ENCODE measurements at places on chromosomes 5 and 9.
A peak's percentile ranks its signal among the peaks of the same experiment; 100 is the strongest.

- no peak for DNase-seq
Measured at GRCh38 chr5:55634866-55635265, 77.3 kb downstream of the SLC38A9 start.

DNA sequence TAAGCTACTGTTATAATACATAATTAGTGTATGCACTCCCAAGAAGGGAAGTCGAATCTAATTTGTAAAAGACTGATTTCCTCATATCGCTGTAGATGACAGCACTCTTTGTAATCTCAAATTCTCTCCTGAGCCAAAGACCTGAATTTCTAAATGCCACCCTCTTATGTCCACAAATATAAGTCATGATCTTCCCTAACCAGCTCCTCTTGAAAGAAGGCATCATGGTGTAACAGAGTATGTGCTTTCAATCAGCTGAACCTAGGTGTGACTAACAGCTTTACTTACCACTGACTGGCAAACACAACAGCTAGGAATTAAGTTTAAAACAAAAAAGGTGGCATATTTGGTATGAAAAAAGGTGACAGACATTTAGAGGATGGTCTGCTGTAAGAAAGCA is 34.0 kb upstream of the CTNNAL1 start:
- DNase-seq, result no peak

DNA sequence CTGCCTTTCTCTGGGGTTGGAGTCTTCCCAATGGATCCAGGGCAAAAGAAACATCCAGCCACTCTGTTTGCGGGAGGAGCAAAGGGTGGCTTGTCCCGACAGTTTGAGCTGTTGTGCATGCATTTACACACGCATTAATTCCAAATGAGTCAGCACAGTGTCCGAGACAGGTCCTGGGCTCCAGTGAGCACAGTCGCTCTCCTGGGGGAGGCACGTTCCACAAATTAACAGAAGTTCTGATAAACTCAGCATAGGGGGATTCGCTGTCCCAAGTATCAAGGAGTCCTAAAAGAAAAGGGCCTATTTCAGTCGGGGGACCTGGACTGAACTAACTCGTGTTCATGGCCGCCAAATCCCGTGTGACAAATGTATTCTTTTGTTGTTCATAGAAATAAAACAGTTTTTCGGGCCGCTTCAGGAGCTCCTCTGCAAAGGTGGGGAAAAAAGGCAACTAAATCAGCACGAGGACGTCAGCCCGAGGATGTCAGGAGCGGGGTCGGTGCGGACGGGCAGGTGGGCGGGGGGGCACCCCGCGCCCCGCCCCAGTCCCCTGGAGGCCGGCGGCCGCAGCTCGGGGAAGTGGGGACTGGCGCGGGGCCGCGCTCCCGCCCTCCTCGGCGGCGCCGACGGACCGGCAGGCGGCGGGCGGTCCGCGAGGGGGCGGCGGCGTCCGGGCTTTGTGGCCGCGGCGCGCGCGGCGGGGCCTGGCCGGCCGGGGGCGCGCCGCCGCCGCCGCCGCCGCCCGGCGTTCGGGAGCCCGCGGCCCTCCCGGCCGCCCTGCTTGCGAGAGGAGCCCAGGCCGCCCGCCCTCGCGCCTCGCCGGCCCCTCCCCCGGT is at the start of gene MSANTD3:
MSANTD3 (plus strand) TSS at position 614 of the 836 bp plus-strand sequence. CDS start 14,796 bp downstream, outside the sequence.
- peak; percentile 33 for DNase-seq

GRCh38 chr5:90557871-90558270 is 726 bp upstream of the ADGRV1 start:
- no peak for DNase-seq

DNA sequence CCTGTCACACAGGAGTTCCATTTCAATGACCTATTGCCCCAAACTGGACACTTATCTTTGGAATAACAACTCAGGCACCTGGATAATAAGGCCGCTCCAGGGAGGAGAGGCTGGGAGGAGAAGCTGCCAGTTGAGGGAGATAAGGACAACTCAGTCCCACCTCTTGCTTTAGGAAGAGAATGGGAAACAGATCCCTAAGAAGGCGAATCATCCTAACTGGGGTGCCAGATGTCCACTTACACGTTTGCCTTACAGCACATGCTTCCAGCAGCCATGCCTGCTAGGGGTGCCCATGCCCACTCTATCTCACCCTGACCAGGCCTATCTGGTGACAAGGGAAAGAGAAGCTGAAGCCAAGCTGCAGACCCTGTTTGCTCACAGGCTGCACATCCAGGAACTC is 6.5 kb downstream of the HK3 start:
- no peak for DNase-seq

- no peak for DNase-seq
Measured at GRCh38 chr9:95370064-95370463, 52.6 kb upstream of the FANCC start.

GRCh38 chr5:9515436-9515835 is 30.4 kb downstream of the SEMA5A start:
- no peak for DNase-seq

GRCh38 chr9:120950421-120951388 is 24.1 kb upstream of the TRAF1 start:
- no peak for DNase-seq

GRCh38 chr5:16013334-16014065 is 166.1 kb downstream of the MARCHF11 start:
- DNase-seq, result no peak

- DNase-seq, result no peak
Measured at GRCh38 chr5:131610198-131611063, 24.6 kb downstream of the RAPGEF6 start.

DNA sequence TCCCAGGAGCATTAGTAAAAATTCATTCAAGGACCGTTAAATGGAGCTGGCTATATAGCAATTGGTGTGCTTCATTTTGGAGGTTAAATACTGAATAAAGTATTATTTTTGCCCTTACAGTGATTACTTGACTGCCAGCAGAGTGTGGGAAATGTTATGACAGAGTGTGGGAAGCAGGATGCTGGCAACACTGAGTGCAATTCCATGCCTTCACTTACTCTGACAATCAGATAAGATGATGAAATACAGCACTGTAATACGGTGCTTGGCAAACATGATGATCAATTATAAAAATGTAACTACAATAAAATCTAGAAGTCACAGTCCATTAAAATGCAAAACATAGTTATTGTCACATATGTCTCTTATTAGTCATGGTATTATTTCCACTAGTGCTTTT is 651.3 kb downstream of the PTPRD start:
- DNase-seq, result no peak

DNA sequence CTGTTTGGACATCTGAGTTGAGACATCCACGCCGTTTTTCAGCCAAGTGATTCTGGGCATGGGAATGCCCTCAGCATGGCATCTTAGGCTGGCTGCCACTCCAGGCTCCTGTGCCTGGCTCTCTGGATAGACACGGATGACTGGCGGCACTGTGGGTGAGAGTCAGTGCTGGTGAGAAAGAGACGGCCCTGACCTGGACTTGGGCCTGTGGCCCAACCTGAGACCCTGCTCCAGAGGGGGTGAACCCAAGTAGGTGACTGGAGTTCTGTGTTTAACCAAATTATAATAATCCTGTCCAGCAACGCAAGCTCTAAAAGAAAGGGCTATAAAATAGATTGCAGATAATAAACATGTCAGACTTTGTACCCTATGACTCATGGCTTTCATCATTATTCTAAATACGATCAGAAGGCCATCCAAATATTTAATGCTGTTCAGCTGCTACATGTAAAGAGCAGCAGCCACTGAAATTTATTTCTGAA is 173.9 kb downstream of the HSPA4 start:
- DNase-seq, result no peak

GRCh38 chr9:114187827-114188226 is 32.5 kb downstream of the COL27A1 start:
- no peak for DNase-seq

- DNase-seq, result no peak
Measured at GRCh38 chr9:110180511-110181434, 27.2 kb downstream of the C9orf152 start.

GRCh38 chr5:120449501-120449900 is 14.6 kb upstream of the PRR16 start:
- no peak for DNase-seq

DNA sequence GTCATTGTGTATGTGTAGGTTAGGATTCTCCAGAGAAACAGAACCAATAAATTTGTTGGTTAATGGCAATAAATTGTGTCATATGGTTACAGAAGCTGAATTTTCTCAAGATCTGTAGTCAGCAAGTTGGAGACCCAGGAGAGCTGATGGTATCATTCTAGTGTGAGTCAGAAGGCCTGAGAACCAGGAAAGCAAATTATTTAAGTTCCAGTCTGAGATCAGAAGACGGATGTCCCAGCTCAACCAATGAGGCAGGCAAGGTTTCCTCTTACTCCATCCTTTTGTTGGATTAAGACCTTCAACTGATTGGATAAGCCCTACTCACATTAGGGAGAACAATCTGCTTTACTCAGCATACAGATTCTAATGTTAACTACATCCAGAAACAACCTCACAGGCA is 656.3 kb downstream of the ANXA1 start:
- no peak for DNase-seq

DNA sequence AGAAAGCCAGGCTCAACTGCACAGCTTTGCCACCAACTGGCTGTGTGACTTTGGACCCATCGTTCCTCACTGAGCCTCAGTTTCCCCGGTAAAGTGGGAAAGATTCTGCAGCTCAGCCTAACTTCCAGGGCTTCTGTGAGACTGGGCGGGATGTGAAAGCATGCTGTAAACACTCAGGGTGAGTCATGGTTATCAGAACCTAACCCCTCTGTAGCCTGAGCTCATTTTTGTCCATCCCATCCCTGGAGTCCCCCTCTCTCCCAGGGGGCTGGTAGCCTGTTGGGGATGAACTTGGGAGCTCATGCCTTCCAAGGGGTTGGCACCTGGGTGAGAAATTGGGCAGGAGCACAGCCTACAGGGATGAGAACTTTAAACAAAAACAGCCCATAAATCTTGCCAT is 2.3 kb downstream of the CCDC69 start:
- no peak for DNase-seq

DNA sequence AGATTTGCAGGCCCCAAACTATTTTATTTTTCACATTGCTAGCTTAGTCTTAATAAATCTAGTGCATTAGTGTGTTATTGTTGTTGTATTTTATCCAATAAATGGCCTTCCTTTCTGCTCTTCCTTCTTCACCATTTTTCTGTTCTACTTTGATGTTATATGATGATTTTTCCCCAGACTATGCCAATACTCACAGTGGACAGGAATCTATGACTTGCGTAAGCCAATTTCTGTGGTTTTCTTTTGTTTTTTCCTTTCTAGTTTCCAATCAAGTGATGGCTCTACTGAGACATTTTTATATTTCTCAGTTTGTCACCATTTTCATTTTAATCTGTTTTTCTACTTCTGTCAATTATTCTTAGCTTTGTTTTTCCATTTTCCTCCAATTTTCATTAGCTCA is 106.8 kb upstream of the FBXL7 start:
- no peak for DNase-seq

GRCh38 chr9:27542508-27542907 is 12.9 kb upstream of the MOB3B start:
- no peak for DNase-seq

GRCh38 chr5:57216714-57217113 is 42.9 kb downstream of the GPBP1 start:
- DNase-seq, result no peak

GRCh38 chr5:10077791-10078545 is 171.7 kb downstream of the ATPSCKMT start:
- no peak for DNase-seq

DNA sequence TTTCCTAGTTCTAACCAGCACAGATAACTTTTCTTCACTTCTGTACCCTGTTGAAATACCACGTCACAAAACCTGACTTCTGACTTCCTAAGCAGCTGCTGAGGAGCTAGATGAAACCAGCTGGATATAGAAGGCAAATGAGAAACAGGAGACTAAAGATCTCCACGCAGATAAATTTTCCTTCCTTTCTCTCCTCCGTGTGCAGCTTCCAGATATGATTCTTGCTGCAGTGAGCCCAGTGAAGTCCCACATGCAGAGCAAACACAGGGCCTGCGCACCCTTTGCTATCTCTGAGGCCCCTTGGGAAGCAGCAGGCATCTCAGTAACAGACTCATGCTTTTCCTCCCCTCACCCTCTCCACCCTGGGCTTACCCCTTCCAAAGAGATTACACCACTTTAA is 1638.3 kb downstream of the MAT2B start:
- DNase-seq, result no peak

DNA sequence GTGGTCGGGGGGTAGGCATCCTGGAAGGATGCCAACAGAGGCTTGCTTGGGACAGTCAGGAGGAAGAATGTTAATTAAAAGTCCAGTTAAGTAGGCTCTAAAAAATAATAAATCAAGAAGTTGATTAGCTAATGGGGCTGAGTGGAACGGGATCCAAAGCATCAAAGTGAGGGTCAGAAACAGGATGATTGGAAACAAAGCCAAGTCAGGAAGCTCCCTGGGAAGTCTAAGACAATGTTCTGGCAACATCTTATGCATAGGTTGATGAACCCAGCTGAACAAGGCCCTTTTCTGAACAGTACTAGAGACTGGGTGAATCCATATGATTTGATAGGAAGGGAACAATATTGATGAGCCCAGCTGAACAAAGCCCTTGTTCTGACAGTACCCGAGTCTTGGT is 50.2 kb upstream of the STARD4 start:
- DNase-seq, result no peak
